ENCODE measurements at places on chromosomes 2 and 18. TPM values are rescaled to one million over a fixed set of nuclear protein-coding genes. Genes with fewer than 3 reads are reported as not detected.

GRCh38 chr2:207662203-207662602 is 37.0 kb upstream of the METTL21A start:
- no peaks in the 10 kb centered on the region for H3K4me1 ChIP-seq
- H3K27ac ChIP-seq: no peak overlapping the region
- no peak overlapping the region for H3K4me3 ChIP-seq

- no peaks in the 10 kb centered on the region for H3K27me3 ChIP-seq
- H3K36me3 ChIP-seq: no peaks in the 10 kb centered on the region
- H3K27ac ChIP-seq: no peak overlapping the region
- no peak overlapping the region for H3K4me3 ChIP-seq
Observed at GRCh38 chr2:8840475-8841091, 3.2 kb upstream of the KIDINS220 start.

DNA sequence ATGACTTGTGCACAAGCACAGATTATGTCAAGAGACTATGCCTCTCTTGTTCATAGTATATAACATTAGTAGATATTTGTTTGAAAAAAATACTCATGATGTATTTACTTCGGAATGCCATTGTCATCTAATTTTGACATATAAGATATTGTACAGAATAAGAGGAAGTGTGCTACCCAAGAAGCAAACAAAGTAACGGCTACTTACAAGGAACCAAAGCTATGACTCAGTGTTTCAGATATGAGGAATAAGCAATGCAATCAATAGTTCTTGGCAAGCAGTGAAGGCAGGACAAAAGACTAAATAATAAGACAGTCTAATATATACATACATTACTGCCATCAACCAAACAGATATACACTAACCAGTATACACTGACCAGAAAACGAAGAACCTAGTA is 256.3 kb downstream of the CCDC178 start:
- H3K4me3 ChIP-seq: no peak overlapping the region
- H3K36me3 ChIP-seq: no peaks in the 10 kb centered on the region
- no peak overlapping the region for H3K27ac ChIP-seq

DNA sequence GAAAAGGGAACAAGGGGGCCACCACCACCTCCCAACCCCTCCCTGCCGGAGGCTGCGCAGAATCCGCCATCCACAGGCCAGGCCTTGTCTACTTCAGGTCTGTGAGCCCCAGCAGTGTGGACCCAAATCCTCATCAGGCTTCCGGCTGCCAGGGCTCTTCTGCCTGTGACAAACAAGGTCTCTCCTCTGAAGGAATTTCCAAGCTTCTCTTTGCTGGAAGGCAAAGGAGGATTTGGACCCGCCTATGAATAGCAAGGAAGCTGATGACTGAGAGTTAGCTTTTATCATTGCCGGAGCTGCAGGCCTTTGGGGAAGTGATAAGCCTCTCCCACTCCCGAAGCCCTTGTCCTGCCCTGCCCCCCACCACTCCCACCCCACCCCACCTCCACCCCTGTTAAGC is 93.7 kb upstream of the SH3BP4 start:
- no peak for DNase-seq
- H3K36me3 ChIP-seq: no peaks in the 10 kb centered on the region
- no peak overlapping the region for H3K27ac ChIP-seq
- H3K4me3 ChIP-seq: no peak overlapping the region
- H3K4me1 ChIP-seq: peaks cover 19% of the 10 kb centered on the region

GRCh38 chr18:24063121-24063731 is 48.7 kb downstream of the TTC39C start:
- H3K27ac ChIP-seq: peak overlapping the region; percentile 82
- H3K36me3 ChIP-seq: peaks cover 2% of the 10 kb centered on the region
- no peaks in the 10 kb centered on the region for H3K27me3 ChIP-seq
- peaks cover 45% of the 10 kb centered on the region for H3K4me1 ChIP-seq
- H3K4me3 ChIP-seq: peak overlapping the region; percentile 43

DNA sequence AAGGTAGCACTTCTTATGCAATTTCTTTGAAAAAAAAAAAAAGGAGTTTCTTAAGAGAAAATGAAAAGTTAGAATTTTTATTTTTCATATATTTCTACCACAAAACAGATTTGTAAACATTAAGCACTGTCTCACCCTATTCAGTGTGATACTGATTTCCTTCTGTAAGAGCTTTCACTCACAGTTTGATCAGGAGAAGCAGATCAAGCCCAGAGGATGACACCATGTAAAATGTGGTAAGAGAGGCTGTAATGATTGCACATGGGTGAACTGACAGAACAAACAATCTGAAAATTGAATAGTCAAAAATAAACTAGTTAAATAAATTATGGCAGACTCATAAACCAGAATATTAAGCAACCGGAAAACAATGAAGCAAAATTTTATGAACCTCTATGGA is 54.5 kb downstream of the MEMO1 start:
- no peaks in the 10 kb centered on the region for H3K36me3 ChIP-seq
- DNase-seq: no peak
- H3K4me3 ChIP-seq: no peak overlapping the region
- peaks cover 13% of the 10 kb centered on the region for H3K4me1 ChIP-seq
- H3K27me3 ChIP-seq: no peaks in the 10 kb centered on the region

DNA sequence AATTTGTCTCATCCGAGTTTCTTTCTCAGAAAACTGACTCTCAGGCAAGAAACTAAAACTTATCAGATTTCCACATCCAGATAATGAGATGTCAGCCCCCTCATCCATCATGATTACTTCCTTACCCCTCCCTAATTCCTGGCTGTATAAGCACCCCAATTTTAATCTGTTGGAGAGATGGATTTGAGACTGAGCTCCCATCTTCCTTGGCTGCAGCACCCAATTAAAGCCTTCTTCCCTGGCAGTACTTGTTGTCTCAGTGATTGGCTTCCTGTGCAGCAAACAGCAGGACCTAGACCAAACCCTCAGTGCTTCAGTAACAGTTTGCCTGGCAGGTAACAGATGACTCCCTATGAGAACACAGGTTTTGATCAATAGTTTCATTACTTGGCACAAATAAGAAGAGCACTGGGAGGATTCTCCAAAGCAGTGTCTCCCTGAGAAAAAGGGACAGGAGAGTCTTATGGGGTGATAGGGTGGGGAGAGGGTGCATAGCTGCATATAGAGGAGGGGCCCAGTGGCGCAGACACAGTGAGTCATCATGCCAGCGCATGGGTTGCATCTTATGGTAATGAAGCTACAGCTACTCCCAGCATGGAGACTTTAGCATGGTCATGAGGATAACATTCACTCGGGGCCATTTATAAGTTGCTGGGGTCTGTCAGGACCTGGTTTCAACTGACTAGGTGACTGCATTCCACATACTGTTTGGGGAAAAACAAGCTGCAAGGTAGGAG is 45.1 kb downstream of the TEX51 start:
- no peaks in the 10 kb centered on the region for H3K4me1 ChIP-seq
- no peaks in the 10 kb centered on the region for H3K36me3 ChIP-seq
- H3K27me3 ChIP-seq: no peaks in the 10 kb centered on the region
- DNase-seq: no peak
- no peak overlapping the region for H3K4me3 ChIP-seq
- no peak overlapping the region for H3K27ac ChIP-seq

GRCh38 chr2:33014268-33014667 is 67.5 kb downstream of the LTBP1 start:
- no peaks in the 10 kb centered on the region for H3K27me3 ChIP-seq
- H3K27ac ChIP-seq: no peak overlapping the region
- H3K36me3 ChIP-seq: no peaks in the 10 kb centered on the region
- peaks cover 13% of the 10 kb centered on the region for H3K4me1 ChIP-seq

DNA sequence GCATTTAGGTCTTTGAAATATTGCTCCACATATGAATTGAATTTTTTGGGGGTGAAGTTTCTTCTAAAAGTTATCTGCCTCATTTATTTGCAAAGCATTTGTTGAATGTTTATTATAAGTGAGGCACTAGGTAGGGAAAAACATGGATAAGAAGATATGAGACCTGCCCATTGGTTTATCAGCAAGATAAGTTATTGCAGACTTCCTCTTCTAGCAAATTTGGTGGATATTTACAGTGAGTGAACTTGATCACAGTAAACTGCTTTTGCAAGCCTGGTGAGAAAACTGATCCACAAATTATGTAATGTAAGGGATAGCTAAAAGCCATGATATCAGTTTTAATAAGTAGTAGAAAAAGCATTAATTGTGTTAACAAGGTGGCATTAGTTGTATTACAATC is 364.8 kb downstream of the SOCS6 start:
- H3K27me3 ChIP-seq: no peaks in the 10 kb centered on the region
- H3K27ac ChIP-seq: no peak overlapping the region
- no peaks in the 10 kb centered on the region for H3K4me1 ChIP-seq
- no peak for DNase-seq
- no peak overlapping the region for H3K4me3 ChIP-seq

The UPP2 gene
- polyA plus RNA-seq: not detected

The MYO5B gene
- 6.5 TPM for polyA plus RNA-seq
